ENCODE measurements at places on chromosomes 4 and X.

GRCh38 chr4:173139561-173139960 is 29.1 kb upstream of the GALNT7 start:
- no peak for DNase-seq

- DNase-seq: peak; percentile 49
Measured at GRCh38 chrX:40107291-40108161, 9.8 kb upstream of the BCOR start.

GRCh38 chr4:153763404-153763803 is 3.6 kb upstream of the RNF175 start:
- peak; percentile 18 for DNase-seq

GRCh38 chr4:111792632-111793031 is 352.6 kb upstream of the FAM241A start:
- no peak for DNase-seq

DNA sequence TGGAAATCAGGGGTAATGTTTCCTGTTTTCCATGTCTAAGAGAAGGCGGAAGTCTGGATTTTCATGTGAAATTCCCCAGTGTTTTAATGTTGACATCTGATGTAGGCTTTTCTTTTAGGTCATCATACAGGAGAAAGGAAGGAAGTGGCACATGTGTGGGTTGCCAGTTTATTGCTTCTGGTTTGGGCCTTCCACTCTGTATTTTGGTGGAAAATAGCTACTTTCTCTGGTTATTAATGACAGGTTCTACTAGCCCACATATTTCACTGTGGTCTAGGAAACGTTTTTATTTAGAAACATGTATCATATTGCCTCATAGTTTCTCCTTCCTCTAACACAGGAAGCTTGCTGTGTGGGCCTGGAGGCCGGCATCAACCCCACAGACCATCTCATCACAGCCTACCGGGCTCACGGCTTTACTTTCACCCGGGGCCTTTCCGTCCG is 7.2 kb downstream of the PDHA1 start:
- peak; percentile 45 for DNase-seq

GRCh38 chr4:37732526-37733186 is 46.5 kb upstream of the RELL1 start:
- DNase-seq: no peak

DNA sequence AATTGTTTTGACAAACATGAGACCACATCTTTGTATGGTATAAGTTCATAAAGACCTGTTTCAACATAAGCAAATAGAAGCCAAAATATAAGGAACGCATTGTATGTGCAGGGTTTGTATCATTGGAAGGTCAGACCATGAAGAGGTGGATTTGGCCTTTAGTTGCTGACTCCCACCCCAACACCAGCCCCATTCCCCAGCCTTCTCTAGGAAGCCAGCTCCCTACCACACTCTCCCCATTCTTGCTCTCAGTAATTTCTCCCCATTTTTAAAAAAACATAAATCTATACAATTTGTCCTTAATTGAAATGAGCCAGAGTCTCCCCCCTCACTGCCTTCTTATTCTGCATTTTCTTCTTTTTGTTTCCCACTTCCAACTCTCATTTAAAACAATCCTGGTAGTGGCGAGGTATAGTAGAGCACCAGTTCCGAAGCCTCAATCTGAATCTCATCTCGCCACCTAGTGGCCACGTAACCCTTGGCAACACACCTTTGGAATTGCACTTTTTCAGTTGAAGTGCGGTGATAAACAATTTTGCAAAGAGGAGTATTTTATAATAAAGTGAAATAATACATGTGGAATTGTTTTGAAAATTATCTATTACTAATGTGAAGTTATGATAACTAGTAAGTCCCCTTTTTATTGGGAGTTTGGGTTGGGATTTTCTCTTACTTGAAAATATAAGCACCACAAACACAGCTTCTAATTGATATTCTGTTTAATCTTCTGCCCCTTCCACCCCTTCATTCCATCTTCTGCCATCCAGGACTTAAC is 126.6 kb downstream of the ASB9 start:
- DNase-seq: peak; percentile 59

- no peak for DNase-seq
Measured at GRCh38 chr4:100828986-100829685, 311.3 kb upstream of the EMCN start.

- peak; percentile 25 for DNase-seq
Measured at GRCh38 chr4:42282081-42282901, 115.0 kb upstream of the SHISA3 start.

DNA sequence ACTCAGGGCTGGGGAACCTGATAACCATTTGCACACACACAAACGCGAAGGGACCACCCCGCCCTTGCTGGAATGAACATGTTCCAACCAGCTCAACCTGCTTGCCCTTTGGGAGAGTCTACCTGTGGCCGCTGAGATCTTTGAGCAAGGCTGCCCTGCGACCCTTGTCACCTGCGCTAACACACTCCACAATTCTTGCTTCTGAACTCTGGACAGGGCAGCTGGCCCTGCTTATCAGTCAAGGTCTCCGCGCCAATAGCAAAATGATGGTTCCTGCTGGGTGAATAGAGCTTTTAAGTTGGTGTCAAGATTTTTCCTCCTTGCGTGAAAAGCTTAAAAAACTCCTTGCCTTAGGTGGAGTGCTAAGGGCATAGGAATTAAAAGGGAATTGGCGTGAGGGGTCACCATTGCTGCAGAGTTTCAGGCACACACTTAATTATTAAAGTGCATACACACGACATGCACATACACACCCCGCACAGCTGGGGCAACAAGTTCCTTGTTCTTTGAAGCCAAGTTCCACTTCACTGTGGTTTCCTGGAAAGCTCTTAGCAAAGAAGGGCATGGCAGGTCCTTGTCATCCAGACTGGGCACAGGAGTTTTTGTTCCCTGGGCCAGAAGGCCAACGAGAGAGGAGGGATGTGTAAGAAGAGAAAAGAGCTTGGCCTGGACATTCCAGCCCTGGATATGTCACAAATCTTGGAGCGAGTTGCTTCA is 207.7 kb downstream of the STIM2 start:
- DNase-seq: no peak

- DNase-seq: no peak
Measured at GRCh38 chr4:20483416-20483815, 216.8 kb upstream of the PACRGL start.

DNA sequence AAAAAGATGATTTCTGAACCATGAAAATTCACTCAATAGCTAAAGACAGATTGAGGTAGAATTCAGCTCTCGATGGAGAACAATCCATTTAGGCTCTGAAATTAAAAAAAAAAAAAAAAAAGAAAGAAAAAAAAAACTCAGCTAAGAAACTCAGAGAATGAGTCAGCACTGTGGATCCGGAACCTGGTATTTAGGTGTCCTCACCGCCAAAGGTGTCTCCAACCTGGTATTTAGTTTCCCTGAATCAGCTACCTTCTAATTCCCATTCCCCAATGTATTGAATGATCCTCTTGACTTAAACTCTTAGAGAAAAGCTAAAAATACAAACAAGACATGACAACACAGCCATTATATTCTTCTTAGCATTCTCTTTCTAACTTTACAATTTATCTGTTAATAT is 150.3 kb upstream of the RASGEF1B start:
- no peak for DNase-seq

- no peak for DNase-seq
Measured at GRCh38 chrX:34279866-34280560, 147.9 kb upstream of the FAM47A start.

DNA sequence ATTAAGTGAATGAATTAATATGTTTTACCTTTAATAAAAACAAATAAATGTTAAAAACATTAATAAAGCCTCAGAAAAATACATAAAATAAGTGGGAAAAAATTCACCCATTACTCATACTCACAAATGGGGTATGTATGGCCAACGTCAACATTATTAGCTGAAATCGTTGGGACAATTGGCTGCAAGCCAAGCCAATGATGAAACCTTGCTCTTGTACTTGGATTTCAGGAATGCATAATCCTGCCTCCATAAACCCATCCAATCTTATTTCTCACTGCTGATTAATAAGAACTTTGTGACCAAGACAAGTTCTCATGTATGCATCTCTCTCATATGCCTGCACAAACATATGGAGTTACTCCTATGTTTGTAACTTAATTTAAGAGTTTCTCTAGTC is 35.3 kb upstream of the ADAMTS3 start:
- DNase-seq: no peak

GRCh38 chrX:153442463-153442862 is 3.4 kb downstream of the TREX2 start:
- DNase-seq: no peak

DNA sequence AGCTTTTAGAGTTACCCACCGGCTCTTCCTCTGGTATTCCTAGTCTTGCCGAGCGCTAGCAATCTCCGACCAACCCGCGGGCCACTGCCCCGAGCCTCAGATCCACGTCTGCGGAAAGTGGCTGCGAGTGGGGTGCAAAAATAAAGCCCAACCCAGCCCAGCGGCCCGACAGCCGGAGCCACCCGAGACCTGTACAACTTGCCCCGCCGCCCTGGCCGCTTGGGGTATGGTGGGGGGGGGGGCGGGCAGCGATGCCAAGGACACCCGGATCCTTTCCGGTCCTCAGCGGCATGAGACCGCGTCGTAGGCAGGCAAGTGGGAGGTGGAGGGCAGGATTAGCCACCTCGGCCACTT is 1.6 kb downstream of the SLITRK4 start:
- DNase-seq: no peak

DNA sequence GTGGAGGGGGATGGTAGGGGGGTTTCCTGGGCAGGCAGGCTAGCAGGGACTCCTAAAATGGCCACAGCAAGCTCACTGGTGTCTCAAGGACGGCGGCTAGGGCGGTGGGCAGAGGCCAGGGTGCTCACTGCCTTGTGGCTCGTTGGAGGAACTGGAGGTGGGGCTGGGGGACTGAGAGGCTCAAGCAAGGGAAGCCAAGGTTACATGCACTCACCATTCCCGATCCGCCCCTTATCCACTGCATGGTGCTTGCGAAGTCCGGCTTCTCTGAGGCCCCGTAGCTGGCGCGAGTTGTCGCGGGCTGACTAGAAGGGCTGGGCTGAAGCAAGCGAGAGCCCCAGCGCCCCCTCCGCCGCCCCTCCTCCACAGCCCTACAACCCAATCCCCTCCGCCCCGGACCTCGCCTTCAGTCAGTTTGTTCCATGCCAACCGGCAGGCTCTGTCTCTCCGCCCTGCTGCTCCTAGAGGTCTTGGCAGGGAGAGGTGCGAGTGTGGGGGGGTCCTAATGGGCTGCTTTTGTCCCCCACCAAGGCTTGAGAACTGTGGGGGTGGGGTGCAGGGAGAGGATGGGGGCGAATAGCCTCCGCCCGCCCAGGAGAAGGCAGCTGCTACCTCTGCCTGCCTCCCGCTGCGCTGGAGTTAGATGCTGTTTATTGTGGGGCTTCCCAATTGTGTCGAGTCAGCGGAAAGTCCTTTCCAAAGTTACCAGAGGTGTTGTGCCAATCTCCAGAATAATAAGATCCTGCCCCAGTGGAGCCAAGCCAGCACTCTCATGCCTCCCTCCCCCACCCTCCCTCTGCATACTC is at the start of gene ARHGEF9:
TSS of gene ARHGEF9 (minus strand) at position 313 of the 806 bp plus-strand sequence. CDS start at position 244, 69 bp downstream.
- peak; percentile 8 for DNase-seq

DNA sequence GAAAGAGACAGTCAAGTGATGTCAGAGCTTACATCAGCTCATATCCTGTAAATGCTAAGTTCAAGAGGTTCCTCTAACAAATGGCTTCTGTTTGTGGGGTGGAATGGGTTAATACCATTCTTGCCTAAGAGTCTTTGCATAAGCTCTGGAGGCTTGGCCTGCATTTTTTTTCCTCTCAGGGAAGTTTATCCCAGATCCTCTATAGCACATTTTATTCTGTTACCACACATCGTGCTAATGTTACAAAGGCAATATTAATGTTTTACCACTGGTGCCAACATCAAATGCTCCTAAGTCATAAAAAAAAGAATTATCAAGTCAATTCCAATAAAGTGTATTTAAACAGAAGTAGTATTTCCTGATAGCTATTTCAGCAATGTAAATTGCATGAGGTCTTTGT is 2.9 kb upstream of the ADH6 start:
- DNase-seq: no peak

- DNase-seq: no peak
Measured at GRCh38 chr4:134019657-134020056, 181.9 kb downstream of the PABPC4L start.

GRCh38 chr4:6198768-6199421 is 1.5 kb downstream of the JAKMIP1 start:
- DNase-seq: peak; percentile 54

- no peak for DNase-seq
Measured at GRCh38 chr4:108635070-108635655, 14.8 kb downstream of the RPL34 start.

DNA sequence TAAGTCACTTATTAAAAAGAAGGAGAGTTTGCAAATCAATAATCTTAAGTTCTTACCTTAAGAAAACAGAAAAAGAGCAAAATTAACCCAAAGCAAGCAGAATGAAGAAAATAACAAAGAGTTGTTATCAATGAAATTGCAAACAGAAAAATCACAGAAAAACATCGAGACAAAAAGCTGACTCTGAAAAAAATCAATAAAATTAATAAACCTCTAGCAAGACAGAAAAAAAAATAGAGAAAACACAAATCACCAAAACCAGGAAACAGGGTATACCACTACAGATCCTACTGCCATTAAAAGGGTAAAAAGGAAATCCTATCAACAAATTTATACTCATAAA is 17.3 kb upstream of the RBM41 start:
- DNase-seq: no peak

- DNase-seq: no peak
Measured at GRCh38 chr4:97892592-97893266, 250.5 kb downstream of the STPG2 start.

DNA sequence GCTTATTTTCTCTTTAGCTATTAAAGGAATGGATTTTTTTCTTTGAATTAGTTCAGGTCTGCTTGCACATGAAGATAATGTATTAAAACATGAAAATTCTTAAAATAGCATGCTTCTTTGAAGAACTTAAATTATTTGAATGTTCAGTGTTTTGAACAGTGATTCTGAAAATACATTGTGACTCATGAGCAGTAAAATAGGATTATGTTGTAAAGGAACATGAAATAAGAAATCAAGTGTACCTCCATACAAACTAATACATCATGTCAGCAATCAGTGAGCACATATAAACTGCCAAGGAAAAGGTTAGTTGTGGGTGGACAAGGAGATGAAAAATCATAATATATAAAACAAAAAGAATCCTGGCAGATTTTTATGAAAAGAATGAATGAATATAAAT is 66.1 kb downstream of the SNX25 start:
- DNase-seq: no peak

- DNase-seq: no peak
Measured at GRCh38 chr4:53644607-53645006, 53.3 kb upstream of the LNX1 start.

GRCh38 chr4:29817961-29818360 is 902.2 kb upstream of the PCDH7 start:
- DNase-seq: no peak

DNA sequence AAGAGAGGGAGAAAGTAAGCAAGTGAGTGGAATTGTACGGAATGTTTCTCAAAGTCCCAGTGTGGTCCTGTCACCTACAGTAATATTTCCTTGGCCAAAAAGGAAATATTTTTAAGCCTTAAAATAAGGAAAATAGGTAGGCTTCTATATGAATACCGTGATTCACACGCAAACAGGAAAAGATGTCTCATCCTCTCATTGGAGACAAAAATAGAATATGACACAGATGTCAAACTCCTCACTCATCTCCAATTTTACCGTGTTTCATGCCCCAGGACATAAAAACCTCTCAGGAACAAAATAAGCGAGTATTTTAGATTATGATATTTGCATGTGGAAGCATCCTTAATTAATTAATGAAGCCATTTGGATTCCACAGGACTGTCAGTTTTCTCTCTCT is 1269.5 kb downstream of the RAPGEF2 start:
- no peak for DNase-seq

- DNase-seq: no peak
Measured at GRCh38 chr4:73743281-73743680, 2.9 kb downstream of the CXCL8 start.

- DNase-seq: no peak
Measured at GRCh38 chr4:138485498-138485897, 243.3 kb upstream of the SLC7A11 start.
